ENCODE measurements at places on chromosomes 12 and 14.
A peak's percentile ranks its signal among the peaks of the same experiment; 100 is the strongest.

- no peak for DNase-seq
Measured at GRCh38 chr12:114221957-114222630, 183.8 kb downstream of the TBX5 start.

DNA sequence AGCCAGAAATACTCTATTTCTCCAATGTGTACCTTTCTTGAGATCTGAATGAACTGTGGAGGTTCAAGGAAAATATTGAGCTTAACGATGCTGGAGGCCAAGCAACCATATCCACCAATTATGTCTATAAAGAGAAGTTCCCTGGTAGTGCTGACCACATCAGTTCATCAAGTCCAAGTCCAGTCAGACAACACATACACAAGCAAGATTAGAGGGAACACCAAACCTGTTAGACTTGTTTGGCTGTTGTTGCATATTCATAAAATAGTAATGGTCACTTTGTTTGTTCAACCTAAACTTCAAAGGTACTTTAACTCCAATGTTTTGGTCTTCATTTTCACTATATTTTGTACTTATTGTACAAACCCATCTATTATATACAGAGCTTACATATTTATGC lies 81.6 kb downstream of the LMO3 start:
- DNase-seq: no peak

GRCh38 chr12:103503546-103504480 lies 8.0 kb upstream of the C12orf42 start:
- peak; percentile 55 for DNase-seq

DNA sequence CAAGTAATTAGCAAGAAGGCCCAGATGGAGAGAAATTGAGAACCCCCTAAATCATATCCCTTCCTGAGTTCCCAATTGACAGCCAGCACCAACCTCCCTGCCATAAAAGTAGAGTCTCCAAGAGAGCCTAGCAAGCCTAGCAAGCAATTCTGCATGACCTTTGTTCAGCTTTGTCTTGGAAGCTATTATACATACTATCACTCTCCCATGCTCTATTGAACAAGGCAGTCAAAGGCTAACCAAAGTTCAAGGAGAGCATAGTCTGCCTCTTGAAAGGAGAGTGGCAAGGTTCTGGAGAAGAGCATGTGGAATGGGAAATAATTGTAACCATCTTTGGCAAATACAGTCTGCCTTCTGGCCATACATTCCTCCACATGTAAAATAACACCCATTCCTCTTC lies 7.8 kb downstream of the ACOT4 start:
- DNase-seq: no peak

DNA sequence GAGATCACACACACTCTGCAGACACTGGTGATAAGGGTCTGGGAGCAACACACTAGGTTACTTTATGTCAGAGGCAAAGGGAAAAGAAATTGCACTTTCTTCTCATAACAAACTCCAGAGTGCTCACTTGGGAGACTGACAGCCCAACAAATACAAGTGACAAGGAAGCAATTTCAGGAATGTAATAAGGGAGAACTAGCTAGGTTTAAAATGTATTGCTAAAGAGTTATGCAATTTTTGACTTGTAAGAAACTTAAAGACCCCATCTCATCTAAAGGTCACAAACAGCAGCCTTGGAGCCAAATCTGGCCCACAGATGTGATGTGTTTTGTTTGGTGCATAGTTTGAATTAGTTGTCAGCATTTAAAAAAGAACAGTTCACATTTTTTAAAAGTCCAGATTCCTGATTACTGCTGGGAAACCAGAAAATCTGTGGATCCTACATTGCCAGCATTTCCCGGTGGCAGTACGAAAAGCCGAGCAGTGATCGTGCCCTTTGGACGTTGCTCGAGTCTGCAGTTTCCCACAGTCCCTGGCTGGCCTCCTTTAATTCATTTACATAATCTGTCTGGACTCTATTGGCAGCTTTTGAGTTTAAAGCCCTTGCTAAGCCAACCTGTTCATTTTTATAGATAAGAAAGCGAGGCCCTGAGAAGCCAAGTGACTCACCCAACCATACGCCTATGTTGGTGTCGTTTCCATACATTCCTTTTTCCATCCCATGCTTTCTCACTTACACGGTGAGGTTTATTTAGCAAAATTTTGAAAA lies 42.0 kb upstream of the ETV6 start:
- no peak for DNase-seq

DNA sequence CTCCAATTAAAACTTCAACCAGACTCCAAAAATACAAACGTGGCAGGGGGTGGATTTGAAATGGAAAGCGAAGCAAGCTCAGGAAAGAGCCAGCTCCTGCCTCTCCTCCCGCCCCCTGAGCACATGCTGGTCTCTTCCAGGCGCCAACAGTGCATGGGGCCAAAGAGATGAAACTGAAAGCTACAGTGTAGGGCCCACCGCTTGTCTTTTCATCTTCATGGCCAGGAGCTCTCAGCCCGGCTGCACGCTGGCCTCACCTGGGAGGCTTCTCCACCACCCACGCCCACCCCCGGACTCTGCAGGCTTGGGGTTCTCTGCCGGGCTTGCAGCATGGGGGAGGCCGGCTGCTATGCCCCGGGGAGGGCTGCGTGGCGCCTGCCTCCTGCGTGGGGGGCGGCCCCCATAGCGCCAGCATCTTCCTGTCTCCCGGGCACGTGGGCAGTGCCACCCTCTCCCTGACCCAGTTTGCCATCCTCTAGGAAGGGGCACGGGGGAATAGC lies 2.0 kb downstream of the RIMBP2 start:
- DNase-seq: no peak

- no peak for DNase-seq
Measured at GRCh38 chr12:63917864-63918799, 73.6 kb downstream of the SRGAP1 start.

DNA sequence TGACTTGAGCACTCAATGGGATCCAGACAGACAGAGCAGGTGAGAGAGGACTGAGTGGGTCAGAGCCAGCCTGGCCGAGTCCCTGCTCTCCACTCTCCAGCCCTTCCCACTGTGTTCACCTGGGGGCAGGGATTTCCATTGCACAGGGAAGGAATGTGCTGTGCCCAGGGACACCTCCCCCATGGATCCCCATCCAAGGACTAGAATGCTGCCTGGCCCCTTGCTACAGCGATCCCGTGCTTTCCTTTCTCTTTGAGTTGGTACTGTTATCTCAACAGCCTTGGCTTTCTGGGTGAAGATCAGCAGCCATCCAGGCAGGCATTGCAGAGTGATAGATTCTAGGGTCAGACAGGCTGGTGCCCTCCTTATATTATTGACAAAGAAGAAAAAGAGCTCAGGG lies 60.3 kb upstream of the DLK1 start:
- no peak for DNase-seq

- no peak for DNase-seq
Measured at GRCh38 chr12:127560041-127560478, 706.9 kb upstream of the TMEM132C start.

- DNase-seq: no peak
Measured at GRCh38 chr12:108701779-108702441, 29.4 kb downstream of the CORO1C start.

GRCh38 chr14:23145794-23146350 lies 26.8 kb upstream of the CEBPE start:
- DNase-seq: no peak

- no peak for DNase-seq
Measured at GRCh38 chr14:71163842-71164629, 256.8 kb downstream of the PCNX1 start.

- DNase-seq: peak; percentile 44
Measured at GRCh38 chr14:99191395-99192027, 80.5 kb downstream of the BCL11B start.

All from effector memory CD8-positive, alpha-beta T cell (primary cell).